ENCODE measurements at places on chromosomes 2 and 18. TPM values are rescaled to one million over a fixed set of nuclear protein-coding genes. Genes with fewer than 3 reads are reported as not detected.

- no peaks in the 10 kb centered on the region for H3K4me1 ChIP-seq
- H3K36me3 ChIP-seq: no peaks in the 10 kb centered on the region
- H3K27me3 ChIP-seq: no peaks in the 10 kb centered on the region
- H3K27ac ChIP-seq: no peak overlapping the region
Measured at GRCh38 chr18:54116541-54117257, 107.8 kb downstream of the MBD2 start.

GRCh38 chr18:74595431-74595830, 2.2 kb upstream of the ZNF407 start:
- no peak for DNase-seq
- no peak overlapping the region for H3K4me3 ChIP-seq
- no peak overlapping the region for H3K27ac ChIP-seq
- peaks cover 14% of the 10 kb centered on the region for H3K4me1 ChIP-seq

The TDRD15 gene
- polyA plus RNA-seq: not detected

- peaks cover 5% of the 10 kb centered on the region for H3K4me1 ChIP-seq
- H3K36me3 ChIP-seq: no peaks in the 10 kb centered on the region
- H3K4me3 ChIP-seq: no peak overlapping the region
- DNase-seq: peak; percentile 44
- no peak overlapping the region for H3K27ac ChIP-seq
- no peaks in the 10 kb centered on the region for H3K27me3 ChIP-seq
Measured at GRCh38 chr2:236873636-236874035, 212.1 kb upstream of the COPS8 start.

- DNase-seq: no peak
- no peaks in the 10 kb centered on the region for H3K27me3 ChIP-seq
- no peak overlapping the region for H3K4me3 ChIP-seq
- no peak overlapping the region for H3K27ac ChIP-seq
- H3K36me3 ChIP-seq: no peaks in the 10 kb centered on the region
- H3K4me1 ChIP-seq: peaks cover 4% of the 10 kb centered on the region
Measured at GRCh38 chr2:233011702-233012131, 1.3 kb downstream of the NGEF start.

GRCh38 chr18:10015941-10016819, 102.4 kb downstream of the VAPA start:
- peak; percentile 52 for DNase-seq
- H3K36me3 ChIP-seq: no peaks in the 10 kb centered on the region
- H3K27ac ChIP-seq: no peak overlapping the region
- no peaks in the 10 kb centered on the region for H3K27me3 ChIP-seq
- peaks cover 5% of the 10 kb centered on the region for H3K4me1 ChIP-seq
- H3K4me3 ChIP-seq: no peak overlapping the region

DNA sequence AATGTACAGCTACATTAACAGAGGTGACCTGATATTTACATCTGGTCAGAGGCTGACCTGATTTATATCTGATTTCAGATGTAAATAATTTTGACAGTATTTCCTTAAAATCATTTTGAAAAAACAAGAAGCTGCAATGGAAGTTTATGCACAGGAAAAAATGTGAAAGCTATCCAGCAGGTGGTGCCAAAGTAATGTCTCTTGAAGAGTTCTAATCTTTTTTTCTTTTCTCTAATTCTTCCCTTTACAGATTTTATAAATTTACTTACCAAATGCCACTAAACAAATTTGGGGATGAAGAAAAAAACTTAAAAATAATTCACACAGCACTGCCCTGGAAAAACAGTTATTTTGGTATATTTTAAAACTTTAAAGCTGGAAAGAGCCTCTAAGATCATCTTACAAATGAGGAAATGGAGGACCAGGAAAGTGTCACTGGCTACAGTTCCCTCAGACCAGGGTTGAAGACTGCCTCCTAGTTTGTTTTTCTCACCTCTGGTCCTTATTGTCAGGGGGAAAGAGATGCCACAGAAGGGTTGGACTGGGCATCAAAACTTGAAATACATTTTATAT, 16.4 kb upstream of the FBLN7 start:
- no peaks in the 10 kb centered on the region for H3K27me3 ChIP-seq
- H3K36me3 ChIP-seq: peaks cover 10% of the 10 kb centered on the region
- H3K4me1 ChIP-seq: no peaks in the 10 kb centered on the region
- no peak overlapping the region for H3K4me3 ChIP-seq
- H3K27ac ChIP-seq: no peak overlapping the region
- peak; percentile 71 for DNase-seq

DNA sequence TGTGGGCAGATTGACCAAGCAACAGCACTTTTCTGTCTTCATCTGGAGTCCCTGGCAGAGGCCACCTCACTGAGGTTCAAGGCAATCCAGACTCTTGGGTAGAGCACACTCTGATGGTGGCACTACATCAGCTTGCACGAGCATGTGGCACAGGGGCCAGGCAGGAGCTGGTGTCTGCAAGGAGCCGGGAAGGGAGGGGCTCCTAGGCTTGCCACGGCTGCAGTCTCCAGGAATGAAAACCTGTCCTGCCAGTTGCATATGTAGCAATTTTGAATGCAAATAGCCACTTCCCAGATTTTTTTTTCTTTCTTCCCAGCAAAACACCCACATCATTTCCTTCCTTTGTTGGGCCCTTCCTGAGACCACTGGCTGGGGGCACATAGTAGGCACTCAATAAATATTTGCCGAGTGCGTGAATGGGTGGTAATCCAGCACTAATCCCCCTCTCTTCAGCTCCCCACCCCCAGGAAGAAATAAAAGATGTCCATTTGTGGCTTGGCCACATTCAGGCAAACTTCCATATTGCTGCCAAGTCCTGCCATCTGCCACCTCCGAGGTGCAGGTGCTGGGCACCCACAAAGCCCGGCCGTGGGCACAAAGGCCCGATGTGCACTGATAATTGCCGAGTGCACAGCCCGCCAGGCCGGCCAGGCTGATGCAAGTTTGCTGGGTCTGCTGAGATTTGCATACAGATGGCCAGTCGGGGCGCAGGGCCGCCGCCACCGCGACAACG, 72.4 kb downstream of the MYCN start:
- no peaks in the 10 kb centered on the region for H3K36me3 ChIP-seq
- peak overlapping the region; percentile 43 for H3K27ac ChIP-seq
- peaks cover 4% of the 10 kb centered on the region for H3K4me1 ChIP-seq
- no peak overlapping the region for H3K4me3 ChIP-seq
- peaks cover 16% of the 10 kb centered on the region for H3K27me3 ChIP-seq
- peak; percentile 72 for DNase-seq

The PID1 gene
- polyA plus RNA-seq: 18.7 TPM

DNA sequence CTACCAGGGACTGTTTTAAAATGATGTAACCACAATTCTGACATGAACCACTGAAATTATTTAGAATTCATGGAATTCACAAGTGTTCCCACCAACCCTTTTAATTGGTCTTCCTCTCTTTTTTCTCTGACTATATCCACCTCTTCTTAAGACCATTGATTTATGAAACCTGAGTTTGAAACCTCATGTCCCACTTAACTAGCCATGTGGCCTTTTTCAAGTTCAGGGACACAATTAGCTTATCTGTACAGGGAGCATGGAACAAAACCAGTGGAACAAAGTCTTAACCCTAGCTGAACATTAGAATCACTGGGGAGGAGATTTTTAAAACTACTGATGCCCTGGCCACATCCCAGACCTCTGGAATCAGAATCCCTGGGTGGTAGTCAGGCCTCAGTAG, 41.6 kb upstream of the TMEM163 start:
- no peaks in the 10 kb centered on the region for H3K4me1 ChIP-seq
- DNase-seq: no peak
- no peak overlapping the region for H3K4me3 ChIP-seq

- no peaks in the 10 kb centered on the region for H3K27me3 ChIP-seq
- no peaks in the 10 kb centered on the region for H3K36me3 ChIP-seq
- H3K27ac ChIP-seq: no peak overlapping the region
- H3K4me3 ChIP-seq: no peak overlapping the region
- H3K4me1 ChIP-seq: no peaks in the 10 kb centered on the region
Measured at GRCh38 chr18:63882333-63883141, 5.0 kb upstream of the SERPINB2 start.

The MAL gene
- polyA plus RNA-seq: 8.7 TPM

- no peaks in the 10 kb centered on the region for H3K27me3 ChIP-seq
- H3K4me3 ChIP-seq: no peak overlapping the region
- no peaks in the 10 kb centered on the region for H3K36me3 ChIP-seq
- DNase-seq: no peak
- no peaks in the 10 kb centered on the region for H3K4me1 ChIP-seq
Measured at GRCh38 chr2:209519906-209520305, 96.1 kb downstream of the MAP2 start.

The FAM237A gene
- not detected for polyA plus RNA-seq

DNA sequence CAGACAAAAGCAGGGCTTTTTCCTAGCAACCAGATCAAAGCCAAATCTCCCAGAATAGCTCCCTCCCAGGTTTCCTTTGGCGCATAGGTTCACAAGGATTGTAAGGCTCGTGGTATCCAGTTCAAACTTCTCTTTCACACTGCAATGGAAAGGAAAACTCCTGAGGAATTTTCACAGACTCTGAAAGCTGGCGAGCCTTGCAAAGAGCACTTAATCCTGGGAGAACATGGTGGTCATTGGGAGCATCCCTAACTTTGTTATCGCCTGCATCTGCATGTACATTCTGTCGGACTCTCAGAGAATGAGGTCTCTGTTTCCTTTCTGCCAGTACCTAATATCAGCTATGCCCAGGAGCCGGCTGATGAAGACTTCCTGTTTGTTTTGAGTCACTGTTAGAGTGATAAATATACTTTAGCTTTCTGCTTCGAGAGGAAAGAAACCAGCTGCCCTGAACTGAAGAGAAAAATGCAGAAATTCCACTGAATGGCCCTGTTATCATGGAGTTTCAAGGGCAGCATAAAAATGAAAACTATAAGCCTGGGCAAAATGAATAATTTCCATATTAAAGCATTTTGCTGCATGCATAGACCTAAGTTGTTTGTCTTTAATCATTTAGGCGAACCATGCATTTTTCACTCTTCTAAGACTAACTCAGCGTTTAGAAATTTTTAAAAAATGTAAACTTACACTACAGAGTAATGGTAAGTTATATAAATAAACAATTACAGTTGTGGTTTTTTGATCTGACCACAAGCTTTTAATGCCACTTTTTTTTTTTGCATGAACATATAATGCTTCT, 76.4 kb upstream of the ZEB2 start:
- H3K4me3 ChIP-seq: no peak overlapping the region
- no peaks in the 10 kb centered on the region for H3K27me3 ChIP-seq
- H3K27ac ChIP-seq: peak overlapping the region; percentile 20
- peak; percentile 46 for DNase-seq
- no peaks in the 10 kb centered on the region for H3K4me1 ChIP-seq

The SEH1L gene
- 24.2 TPM for polyA plus RNA-seq

DNA sequence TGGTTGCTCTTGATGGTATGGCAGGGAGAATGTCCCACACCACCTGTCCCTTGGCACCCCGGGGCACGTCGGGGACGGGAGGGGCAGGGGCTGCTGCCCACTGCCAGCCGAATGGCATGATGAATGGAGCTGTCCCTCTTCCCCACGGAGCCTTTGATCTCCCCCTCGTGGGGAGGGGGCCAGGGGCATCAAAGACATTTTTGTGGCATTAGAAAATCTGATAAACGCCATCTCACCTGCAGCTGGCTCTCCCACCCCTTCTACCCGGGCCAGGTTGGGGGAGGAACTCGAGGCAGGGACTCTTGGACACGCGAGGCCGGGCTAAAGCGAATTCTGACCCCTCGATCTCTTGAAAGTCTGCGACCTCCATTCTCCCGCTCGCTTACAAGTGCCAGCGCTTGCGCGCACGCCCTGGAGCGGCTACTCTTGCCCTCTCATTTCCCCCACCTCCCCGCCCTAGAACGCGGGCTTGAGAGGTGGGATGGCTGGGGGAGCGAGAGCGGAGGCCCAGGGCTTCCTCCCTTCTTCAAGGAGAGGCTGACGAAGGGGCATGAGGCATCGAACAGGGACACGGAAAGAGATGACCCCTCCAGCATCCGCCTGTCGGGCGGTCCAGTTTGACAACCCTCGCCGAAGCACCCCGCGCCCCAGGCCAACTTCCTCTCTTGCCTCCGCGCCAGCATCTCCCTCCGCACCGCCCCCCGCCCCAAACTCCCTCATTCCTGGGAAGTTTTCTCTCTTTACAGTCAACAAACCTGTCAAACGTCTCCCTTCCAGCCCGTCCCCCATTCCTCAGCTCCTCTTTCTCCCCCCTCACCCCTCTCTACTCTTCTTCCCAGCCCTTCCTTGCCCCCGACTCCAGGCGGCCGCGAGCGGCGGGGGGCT, 692 bp upstream of the WNT6 start:
- peaks cover 69% of the 10 kb centered on the region for H3K27me3 ChIP-seq
- H3K4me1 ChIP-seq: peaks cover 9% of the 10 kb centered on the region
- H3K27ac ChIP-seq: no peak overlapping the region
- H3K4me3 ChIP-seq: no peak overlapping the region

DNA sequence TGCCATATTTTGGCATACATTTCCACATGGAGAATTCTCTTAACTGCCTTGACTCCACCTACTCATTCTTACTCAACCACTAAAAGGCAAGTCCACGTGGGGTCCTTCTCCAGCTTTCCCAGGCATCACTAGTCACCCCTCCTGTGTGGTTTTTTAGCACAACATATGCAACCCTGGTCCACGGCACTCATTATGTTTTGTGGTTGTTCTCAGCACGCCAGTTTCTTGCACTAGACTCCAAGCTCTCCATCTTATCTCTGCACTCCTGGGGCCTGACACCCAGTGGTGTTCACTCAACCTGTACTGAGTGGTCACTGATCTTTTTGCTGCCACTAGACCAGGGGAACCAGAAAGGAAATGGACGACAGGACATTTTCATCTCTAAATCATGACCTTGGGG, 18.0 kb downstream of the MARCHF4 start:
- H3K27ac ChIP-seq: no peak overlapping the region
- H3K4me1 ChIP-seq: peaks cover 19% of the 10 kb centered on the region
- H3K27me3 ChIP-seq: no peaks in the 10 kb centered on the region

The DYNC2LI1 gene
- polyA plus RNA-seq: 15.4 TPM

The BARD1 gene
- 2.2 TPM for polyA plus RNA-seq

DNA sequence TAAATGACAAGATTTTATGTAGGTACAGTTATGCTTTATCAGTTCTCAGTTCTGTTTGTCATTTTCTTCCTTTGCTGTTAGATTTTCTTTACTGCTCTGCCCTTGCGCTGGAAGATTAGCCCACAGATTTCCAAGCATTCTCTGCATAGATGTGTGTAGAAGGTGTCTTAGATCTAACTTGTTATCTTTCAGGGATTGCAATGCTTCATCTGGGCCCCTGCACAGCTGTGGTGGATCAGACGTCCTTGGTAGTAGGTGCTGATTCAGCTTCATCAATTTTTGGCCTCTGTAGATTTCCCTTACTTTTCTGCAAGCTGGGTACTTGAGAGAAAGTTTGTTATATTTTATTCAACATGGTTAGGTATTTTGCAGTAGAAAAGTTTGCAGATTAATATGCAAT, 115.3 kb upstream of the LINC00305 start:
- DNase-seq: no peak
- no peak overlapping the region for H3K4me3 ChIP-seq
- H3K27ac ChIP-seq: no peak overlapping the region
- H3K27me3 ChIP-seq: no peaks in the 10 kb centered on the region
- no peaks in the 10 kb centered on the region for H3K4me1 ChIP-seq

The C1QL2 gene
- polyA plus RNA-seq: 0.03 TPM

The CFAP210 gene
- 1.2 TPM for polyA plus RNA-seq

- H3K27me3 ChIP-seq: no peaks in the 10 kb centered on the region
- no peak overlapping the region for H3K4me3 ChIP-seq
- H3K36me3 ChIP-seq: no peaks in the 10 kb centered on the region
- H3K27ac ChIP-seq: no peak overlapping the region
- no peaks in the 10 kb centered on the region for H3K4me1 ChIP-seq
Measured at GRCh38 chr2:67694445-67694844, 297.3 kb downstream of the ETAA1 start.

The AP1S3 gene
- 4.6 TPM for polyA plus RNA-seq

The MEP1B gene
- not detected for polyA plus RNA-seq

The POTEI gene
- polyA plus RNA-seq: 0.02 TPM
